ENCODE measurements at places on chromosomes 16 and 17.
A peak's percentile ranks its signal among the peaks of the same experiment; 100 is the strongest.

DNA sequence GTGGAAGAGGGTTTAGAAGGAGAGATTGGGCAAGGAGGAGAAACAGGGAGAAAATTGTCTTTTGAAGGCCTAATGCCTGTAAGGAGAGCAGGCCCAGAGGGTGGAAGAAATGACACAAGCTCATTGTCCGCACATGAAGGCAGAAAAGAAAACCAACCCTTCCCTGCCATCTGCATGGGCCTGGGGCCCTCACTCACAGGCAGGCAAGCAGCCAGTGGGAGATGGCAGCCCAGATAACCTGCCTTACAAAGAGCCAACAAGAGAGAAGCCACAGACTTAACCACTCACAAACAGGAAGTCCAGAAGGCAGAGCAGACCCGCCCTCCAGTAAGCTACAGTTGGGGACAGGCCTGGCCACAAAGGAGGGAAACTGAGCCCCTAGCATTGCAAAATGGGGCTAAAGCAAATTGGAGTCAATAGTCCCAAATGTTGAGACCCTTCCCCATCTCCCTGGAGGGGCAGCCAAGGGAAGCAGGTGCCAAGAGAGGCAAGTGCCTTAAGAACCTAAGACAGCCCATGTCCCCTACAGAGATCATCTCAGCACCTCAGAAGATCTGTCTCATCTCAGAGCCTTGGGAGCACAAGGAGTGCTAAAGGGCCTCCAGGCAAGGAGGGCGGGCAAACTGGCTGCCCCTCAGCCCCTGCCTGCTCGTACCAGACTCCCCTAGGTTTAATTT, 7.3 kb upstream of the TSPOAP1 start:
- no peak for DNase-seq

DNA sequence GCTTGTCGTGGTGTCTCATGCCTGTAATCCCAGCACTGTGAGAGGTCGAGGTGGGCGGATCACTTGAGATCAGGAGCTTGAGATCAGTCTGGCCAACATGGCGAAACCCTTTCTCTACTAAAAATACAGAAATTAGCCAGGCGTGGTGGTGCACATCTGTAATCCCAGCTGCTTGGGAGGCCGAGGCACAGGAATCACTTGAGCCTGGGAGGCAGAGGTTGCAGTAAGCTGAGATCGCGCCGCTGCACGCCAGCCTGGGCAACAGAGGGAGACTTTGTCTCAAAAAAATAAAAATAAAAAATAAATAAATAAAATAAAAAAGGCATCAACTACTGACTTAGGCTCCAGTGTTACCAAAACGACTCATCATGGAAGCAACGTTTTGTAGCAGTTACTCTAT, 115.5 kb downstream of the PLCG2 start:
- no peak for DNase-seq

- DNase-seq = peak; percentile 57
Observed at GRCh38 chr17:4365628-4366326, 698 bp downstream of the UBE2G1 start.

- no peak for DNase-seq
Observed at GRCh38 chr17:2237521-2237921, 66.1 kb downstream of the SMG6 start.

- DNase-seq = no peak
Observed at GRCh38 chr16:87463722-87464690, 28.8 kb downstream of the ZCCHC14 start.

DNA sequence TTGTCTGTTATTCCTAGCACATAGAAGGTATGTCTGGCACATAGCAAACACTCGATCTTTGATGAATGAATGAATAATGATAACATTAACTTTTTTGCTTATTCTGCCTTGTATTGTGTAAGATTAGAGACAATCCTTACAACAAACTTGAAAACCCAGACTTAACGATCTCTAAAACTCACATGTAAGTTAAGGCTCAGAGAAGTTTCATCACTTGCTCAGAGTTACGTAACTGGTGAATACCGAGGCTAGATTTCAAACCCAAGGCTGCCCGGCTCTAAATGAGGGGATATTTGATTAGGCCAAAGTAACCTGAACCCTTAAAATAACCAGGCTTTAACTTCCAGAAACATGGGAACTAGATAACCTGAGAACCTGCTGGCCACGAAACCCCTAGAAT, 22.3 kb downstream of the CAPNS2 start:
- DNase-seq = no peak

DNA sequence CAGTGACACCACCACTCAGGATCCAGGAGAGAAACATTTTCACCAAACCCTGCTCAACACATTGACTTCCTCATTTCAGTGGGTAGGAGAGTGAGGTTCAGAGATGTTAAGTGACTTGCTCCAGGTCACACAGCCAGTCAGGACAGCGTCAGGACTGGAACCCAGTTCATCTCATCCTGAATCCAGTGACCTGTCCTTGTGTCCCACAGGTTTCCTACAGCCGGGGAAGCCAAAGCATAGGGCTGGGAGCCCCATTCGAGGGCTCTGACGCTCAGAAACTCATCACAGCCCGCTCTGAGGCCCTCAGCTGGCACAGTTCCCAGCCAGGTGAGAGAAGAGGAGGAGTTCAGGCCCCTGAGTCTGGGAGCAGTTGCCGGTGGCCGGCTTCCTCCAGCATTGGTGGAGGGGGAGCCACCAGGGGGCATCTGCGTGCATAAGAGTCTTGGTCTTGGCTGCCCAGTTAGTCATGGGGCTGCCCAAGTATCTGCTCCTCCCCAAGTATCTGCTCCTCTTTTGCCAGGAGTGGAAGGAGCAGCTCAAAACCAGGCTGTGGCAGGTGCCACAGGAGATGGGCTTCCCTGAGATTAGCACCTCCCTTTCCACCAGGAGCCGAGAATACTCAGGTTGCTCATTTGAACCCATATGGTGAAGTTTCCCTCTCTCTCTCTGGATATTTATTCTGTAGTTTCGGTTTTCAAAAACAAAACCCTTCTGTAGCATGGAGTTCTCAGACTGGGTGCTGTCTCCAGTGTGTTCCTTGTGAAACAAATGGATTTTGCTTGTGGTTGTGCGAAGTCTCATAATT, 56.0 kb downstream of the TNFRSF13B start:
- no peak for DNase-seq

DNA sequence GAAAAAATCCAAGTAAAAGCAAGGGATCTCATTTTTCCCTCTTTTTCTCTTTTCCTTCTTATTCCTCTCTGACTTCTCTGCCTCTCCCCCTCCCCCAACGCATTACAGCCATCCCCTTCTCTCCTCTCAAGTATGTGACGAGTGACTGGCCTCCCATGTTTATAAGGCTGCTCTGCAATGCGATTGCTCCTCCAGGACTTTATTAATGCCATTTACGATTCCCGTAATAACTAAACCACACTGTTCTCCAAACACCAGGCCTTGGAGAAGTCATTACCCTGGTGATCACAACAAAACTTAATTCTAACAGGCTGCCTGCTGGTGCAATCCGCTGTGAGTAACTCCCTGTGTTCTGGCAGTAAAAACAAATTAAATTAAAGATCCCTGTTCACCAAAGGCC, 88.8 kb downstream of the HS3ST3B1 start:
- no peak for DNase-seq

- DNase-seq = no peak
Observed at GRCh38 chr16:66717112-66717675, 20.7 kb upstream of the CMTM4 start.

GRCh38 chr16:65950211-65950610, 416.3 kb upstream of the CDH5 start:
- DNase-seq = peak; percentile 16

GRCh38 chr16:28524681-28525171, 14.0 kb downstream of the NUPR1 start:
- DNase-seq = no peak

GRCh38 chr16:48129926-48130325, 25.9 kb downstream of the ABCC12 start:
- DNase-seq = no peak

- DNase-seq = no peak
Observed at GRCh38 chr17:47652570-47652969, 2.9 kb downstream of the KPNB1 start.

DNA sequence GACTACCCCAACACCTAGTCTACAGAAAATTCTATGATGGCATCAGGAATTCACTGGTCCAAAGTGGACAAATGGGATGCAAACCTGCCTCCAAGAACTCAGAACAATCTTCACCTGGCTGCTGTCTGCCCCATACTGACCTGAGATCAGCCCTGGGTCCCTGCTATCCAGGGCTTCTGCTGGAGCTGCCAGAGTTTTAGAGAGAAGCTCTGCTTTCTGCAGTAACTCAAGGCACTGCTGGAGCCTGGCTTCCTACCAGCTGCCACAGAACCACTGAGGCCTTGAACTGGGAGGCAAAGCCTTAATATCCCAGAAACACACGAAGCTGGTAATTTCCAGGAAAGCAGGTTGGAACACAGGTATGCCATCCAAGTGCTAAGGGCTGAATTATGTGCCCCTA, 7.5 kb downstream of the TMEM170A start:
- DNase-seq = no peak

- DNase-seq = no peak
Observed at GRCh38 chr17:77087650-77088454, 52.9 kb upstream of the SEC14L1 start.

DNA sequence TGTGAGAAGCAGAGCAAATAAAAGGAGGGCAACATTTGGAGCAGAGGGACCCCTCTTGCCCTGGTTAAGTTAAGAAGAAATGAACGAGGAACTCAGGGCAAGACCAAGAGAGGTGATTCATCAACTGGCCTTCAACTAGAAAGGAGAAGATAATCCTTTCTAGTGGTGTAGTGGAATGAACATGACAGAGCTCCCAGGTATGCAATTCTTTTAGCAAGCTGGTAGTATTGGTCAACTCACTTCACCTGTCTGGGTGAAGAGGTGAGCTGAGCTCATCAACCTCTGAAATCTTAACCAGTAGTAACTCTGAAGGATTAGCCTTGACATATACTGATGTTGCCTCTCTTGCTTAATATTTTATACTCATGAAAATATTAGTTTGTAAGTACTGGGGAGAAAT, 1024.7 kb upstream of the GOT2 start:
- DNase-seq = no peak

GRCh38 chr17:44308865-44309264, 464 bp downstream of the RUNDC3A start:
- peak; percentile 71 for DNase-seq

DNA sequence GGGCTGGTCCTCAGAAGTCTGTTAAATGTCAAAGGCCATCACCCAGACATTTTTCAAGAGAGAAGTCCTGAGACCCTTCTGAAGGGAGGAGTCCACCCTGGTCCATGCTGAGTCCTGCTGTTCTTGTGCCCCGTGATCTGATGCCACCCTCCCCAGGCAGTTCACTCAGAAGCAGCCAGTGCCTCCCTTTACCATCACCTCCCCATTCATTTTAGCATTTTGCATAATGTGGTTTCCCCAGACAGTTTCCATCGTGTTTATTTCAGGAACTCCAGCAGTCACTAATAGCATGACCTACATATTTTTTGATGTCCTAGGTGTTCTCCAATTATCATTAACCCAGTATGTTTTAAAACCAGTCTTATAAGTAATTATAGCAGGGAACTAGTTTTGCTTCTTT, 353.0 kb upstream of the CDH5 start:
- DNase-seq = no peak

DNA sequence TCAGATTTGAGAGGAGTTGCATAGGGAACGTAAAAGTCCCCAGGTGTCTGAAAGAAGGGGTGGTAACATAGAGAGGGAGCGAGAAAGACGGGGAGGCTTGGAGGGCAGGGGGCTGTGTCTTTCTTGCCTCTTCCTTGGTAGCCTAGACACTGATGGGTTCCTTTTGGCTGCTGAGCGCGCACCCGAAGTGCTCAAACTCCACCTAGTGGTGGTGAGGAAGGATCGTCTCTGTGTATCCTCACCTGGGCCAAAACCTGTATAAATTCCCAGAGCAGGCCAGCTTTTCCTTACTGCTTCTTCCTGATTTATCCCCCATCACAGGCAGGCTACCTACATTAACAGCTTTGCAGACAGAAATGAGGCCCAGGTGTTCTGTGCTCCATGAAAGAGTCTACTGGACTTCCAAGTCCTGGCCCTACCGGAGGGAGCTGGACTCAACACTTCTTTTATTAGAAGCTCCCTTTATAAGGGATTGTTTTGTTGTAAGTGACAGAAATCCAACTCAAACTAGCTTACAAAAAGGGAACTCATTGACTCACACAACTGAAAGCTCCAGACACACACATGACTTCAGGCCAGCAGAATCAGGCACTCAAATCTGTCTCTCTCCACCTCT, 5.5 kb upstream of the SLC25A35 start:
- peak; percentile 74 for DNase-seq

DNA sequence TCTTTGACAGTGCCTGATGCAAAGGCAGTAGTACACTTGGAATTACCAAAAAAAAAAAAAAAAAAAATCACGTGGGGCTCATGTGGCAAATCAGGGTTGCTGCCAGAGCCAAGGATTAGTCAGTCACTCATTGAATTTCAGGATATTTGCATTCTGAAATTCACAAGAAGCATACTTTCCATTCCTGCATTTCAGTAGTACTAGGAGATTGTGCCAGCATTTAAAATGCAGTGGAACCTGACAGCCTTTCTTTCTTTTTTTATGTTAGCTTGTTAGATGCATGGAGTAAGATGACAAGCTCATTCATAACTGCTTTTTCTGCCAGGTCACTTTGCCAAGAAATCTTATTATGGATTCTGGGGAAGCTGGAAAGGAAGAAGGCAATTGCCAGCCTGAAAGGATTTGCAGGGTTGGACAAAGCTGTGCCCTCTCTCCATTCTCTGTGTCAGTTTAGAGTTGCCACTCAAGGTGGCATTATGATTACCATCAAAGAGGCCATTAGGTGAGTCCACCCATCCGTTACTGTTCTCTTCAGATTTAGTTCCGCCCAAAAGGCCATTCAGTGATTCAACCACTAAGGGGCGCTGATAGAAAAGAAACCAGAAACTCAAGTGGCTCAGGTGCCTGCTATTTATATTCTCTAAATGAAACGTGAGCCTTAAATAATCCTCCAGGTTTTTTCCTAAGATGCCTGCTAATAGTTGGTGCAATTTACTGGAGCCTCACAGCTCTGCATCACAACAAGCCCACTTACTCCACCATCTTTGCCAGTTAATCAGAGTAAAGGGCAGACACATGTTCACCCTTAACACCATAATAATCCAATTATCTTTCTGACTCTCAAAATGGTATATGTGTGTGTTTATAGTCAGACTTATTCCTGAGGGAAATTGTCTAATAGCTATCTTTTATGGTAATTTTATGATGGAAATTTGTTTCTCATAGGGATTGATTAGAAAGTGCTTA, 59.0 kb downstream of the TANGO6 start:
- peak; percentile 99 for DNase-seq

- no peak for DNase-seq
Observed at GRCh38 chr16:72362973-72363372, 191.0 kb upstream of the PMFBP1 start.

DNA sequence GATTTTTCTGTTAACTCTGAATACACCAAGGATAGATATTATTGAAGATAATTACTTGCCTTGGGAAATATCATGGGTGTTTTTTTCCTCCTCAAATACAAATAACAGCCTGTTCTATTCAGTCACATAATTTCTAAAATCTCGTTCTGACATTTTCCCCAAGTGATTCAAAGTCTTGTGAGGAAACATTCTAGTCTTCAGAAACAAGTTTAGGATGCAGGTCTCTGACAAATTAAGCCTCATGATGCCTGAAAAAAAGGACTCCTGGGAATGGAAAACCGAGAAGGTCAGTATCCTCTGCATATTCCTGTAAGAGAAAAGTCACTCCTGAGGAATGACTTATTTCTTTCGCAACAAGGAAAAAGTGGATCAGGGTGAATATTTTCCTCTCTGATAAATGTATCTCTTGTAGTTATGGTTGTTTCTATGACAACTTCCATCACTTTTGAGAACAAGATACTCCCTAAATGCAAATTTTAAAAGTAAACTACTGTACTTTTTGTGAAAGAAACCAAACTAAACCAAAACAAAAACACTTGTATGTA, 384.6 kb downstream of the CNTNAP4 start:
- no peak for DNase-seq

- no peak for DNase-seq
Observed at GRCh38 chr16:81526935-81527334, 82.3 kb downstream of the CMIP start.
